Ovary (tissue), 10 donors: ENCODE measurements at places on chromosomes 1 and 21. TPM values are rescaled to one million over a fixed set of nuclear protein-coding genes. Genes with fewer than 3 reads are reported as not detected.

The TBX19 gene
- 0.92 TPM for total RNA-seq

The FAM151A gene
- total RNA-seq, result not detected

GRCh38 chr1:245016700-245017099 lies 138.1 kb upstream of the KIF26B start:
- no peak for DNase-seq
- H3K4me3 ChIP-seq, result no peak overlapping the region
- H3K27me3 ChIP-seq, result no peaks in the 10 kb centered on the region
- H3K4me1 ChIP-seq, result no peaks in the 10 kb centered on the region
- no peak overlapping the region for H3K27ac ChIP-seq

GRCh38 chr1:201916649-201917249 lies 28.1 kb downstream of the SHISA4 start:
- peak overlapping the region; percentile 76 for H3K27ac ChIP-seq
- H3K4me1 ChIP-seq, result peaks cover 60% of the 10 kb centered on the region
- H3K4me3 ChIP-seq, result no peak overlapping the region
- peak; percentile 84 for DNase-seq
- H3K36me3 ChIP-seq, result no peaks in the 10 kb centered on the region

- no peak for DNase-seq
- H3K4me1 ChIP-seq, result no peaks in the 10 kb centered on the region
- no peak overlapping the region for H3K4me3 ChIP-seq
These were observed 8.1 kb upstream of the XPR1 start for GRCh38 chr1:180623579-180624347.
